ENCODE measurements at places on chromosomes 3 and 15.

GRCh38 chr3:184314700-184315542 lies 515 bp downstream of the EIF4G1 start:
- peak; percentile 55 for DNase-seq

- no peak for DNase-seq
These were observed 126.3 kb downstream of the IQCH start for GRCh38 chr15:67380921-67381320.

- DNase-seq = no peak
These were observed 223.7 kb downstream of the ITPR1 start for GRCh38 chr3:4716706-4717362.

GRCh38 chr15:67782691-67782991 lies 42.7 kb upstream of the SKOR1 start:
- DNase-seq = no peak

GRCh38 chr15:79041601-79042168 lies 48.9 kb downstream of the RASGRF1 start:
- no peak for DNase-seq

- no peak for DNase-seq
These were observed 14.2 kb downstream of the HAPLN3 start for GRCh38 chr15:88880944-88881740.

GRCh38 chr3:160754371-160754854 lies 1.6 kb upstream of the PPM1L start:
- peak; percentile 28 for DNase-seq

GRCh38 chr3:87503900-87504498 lies 227.6 kb upstream of the POU1F1 start:
- peak; percentile 4 for DNase-seq

GRCh38 chr15:82540984-82541431 lies 751 bp upstream of the RPS17 start:
- no peak for DNase-seq

DNA sequence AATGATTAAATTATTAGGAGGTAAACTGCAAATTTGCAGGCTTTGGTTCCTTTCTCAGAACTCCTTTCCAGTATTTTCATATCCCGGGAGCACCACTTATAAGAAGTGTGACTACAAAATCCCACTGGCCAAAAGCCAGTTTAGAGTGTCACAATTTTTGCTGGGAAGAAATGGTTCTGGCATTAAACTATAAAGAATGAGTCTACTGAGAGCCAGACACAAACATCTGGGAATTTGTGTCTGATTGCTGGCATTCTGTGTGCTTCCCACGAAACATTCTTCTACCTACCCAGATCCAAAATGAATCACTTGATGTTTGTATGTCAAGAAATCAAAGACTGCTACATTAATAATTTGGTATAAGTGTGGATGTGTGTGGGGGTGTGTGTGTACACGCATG lies 82.8 kb downstream of the DUT start:
- no peak for DNase-seq

DNA sequence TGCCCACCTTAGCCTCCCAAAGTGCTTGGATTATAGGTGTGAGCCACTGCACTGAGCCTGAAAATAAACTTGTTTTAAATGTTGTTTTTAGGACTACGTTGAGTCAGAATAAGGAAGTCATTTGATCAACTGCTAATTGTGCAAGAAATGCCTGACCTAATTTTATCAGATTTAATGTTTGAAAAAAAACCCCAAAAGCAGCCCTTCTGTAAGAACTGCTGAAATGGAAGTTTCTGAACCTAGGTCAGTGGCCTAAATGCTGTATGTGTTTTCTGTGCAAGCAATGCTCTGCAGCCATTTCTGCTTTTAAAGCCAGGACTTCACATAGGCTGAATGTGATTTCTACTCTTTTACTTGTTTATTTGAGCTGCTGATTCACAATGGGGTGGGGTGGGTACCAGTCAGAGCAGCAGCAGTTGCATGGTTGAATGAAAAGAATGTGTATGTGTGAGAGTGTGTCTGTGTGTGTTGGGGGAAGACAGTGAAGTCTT lies 6.6 kb downstream of the GPX1 start:
- DNase-seq = no peak

- no peak for DNase-seq
These were observed 650.5 kb downstream of the ROBO2 start for GRCh38 chr3:77690284-77690845.

DNA sequence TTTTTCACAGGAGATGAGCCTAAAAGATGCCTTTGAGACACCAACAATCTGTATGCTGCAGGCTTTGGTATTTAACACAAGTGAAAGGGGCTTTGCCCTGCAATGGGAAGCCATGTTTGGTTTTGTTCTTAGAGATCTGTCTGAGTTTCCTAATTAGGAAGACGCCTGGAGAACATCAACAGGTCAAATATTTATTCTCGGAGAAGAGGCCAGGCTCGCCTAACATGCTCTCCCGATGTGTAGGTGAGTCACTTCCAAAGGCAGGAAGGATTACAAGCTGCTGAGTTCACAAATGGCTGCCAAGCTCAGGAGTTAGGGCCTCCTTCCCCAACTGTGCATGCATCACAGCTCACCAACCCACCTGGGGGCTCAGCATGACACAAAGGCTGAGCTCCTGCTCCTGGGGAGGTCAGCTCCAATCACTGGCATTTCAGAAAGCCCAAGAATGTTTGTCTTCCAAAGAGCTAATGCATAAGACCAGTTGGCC lies 119.5 kb upstream of the PRICKLE2 start:
- no peak for DNase-seq

GRCh38 chr3:53593611-53594010 lies 99.2 kb downstream of the CACNA1D start:
- no peak for DNase-seq

GRCh38 chr3:22175947-22176346 lies 424.9 kb upstream of the ZNF385D start:
- DNase-seq = no peak

DNA sequence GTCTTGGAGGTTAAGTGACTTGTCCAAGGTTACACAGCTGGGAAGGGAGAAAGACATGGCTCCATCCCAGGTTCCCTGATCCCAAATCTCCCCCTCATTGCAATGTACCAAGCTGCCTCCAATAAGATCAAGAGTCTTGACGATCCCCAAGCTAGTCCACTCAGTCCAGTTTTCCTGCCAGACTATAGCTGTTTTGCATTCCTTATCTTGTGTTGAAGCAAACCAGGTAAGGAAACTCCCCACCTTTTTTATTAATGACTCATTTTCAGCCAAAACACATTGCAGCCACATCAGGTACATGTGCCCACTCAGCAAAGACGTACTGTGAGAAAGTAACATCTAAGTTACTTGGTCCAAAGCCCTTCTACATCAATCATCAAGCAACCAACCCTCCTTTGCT lies 41.9 kb downstream of the LIPC start:
- DNase-seq = no peak

GRCh38 chr3:97940034-97940433 lies 32.2 kb downstream of the RIOX2 start:
- DNase-seq = no peak

GRCh38 chr3:24264748-24265158 lies 229.9 kb downstream of the THRB start:
- no peak for DNase-seq
